Fibroblast of villous mesenchyme (primary cell): ENCODE measurements at places on chromosomes 2 and 18. TPM values are rescaled to one million over a fixed set of nuclear protein-coding genes. Genes with fewer than 3 reads are reported as not detected.

- no peak for DNase-seq
These were observed 93.9 kb downstream of the ASXL2 start for GRCh38 chr2:25784404-25784803.

DNA sequence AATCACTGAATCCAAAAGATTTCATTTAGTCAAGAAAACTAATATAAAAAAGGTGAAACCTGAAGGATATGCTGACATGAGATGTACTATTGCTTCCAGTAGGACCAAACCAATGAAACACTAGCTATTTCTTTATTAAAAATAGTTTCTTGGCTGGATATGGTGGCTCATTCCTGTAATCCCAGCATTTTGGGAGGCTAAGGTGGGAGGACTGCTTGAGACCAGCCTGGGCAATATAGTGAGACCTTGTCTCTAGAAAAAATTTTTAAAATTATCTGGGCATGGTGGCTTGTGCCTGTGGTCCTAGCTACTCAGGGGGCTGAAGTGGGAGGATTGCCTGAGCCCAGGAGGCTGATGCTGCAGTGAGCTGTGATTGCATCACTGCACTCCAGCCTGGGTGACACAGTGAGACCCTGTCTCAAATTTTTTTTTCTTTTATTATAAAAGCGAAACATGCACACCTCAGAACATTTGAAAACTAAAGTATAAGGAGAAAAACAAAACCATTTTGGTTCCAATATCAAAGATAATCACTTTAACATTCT, 266.2 kb downstream of the TGIF1 start:
- DNase-seq, result no peak

- no peak for DNase-seq
These were observed 45.7 kb downstream of the ICOS start for GRCh38 chr2:203982276-203982675.

DNA sequence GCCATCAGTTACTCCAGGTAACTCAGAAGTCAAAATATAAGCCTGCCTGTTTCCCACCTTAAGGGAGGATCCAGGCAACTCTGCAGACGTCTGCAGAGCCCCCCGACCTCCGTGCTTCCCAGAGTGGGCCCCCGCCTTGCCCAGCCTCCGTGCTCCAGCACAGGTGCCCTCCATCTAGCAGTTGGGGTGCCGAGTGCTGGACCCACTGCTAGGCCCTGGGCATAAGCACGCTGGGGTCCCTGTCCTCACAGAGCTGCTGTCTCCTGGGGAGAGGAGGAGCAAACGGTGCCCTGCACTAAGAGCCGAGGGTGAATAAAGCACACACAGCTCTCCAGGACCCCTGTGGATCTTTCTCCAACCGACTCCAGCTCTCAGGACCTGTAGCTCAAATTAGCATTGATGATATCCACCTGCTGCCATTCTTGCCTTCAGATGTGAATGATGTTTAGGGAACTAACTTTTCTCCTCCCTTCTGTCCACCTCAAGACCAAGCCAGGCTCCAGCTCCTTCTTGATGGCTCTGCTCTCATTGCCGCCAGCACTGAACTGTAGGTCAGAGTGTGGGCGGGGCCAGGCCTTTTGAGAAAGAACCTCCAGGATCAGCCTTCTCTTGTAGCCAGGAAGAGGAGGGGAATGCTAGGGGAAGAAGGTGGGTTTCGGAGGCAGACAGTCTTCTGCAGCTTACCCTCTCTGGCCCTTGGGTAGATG, 121.2 kb downstream of the SMAD7 start:
- no peak for DNase-seq

SP3 gene
- 87.0 and 129 TPM in 2 replicates for total RNA-seq

CABLES1 gene
- total RNA-seq, result 0.43 and 1.3 TPM in 2 replicates

- no peak for DNase-seq
These were observed 11.4 kb downstream of the CCDC88A start for GRCh38 chr2:55408098-55408882.

DNA sequence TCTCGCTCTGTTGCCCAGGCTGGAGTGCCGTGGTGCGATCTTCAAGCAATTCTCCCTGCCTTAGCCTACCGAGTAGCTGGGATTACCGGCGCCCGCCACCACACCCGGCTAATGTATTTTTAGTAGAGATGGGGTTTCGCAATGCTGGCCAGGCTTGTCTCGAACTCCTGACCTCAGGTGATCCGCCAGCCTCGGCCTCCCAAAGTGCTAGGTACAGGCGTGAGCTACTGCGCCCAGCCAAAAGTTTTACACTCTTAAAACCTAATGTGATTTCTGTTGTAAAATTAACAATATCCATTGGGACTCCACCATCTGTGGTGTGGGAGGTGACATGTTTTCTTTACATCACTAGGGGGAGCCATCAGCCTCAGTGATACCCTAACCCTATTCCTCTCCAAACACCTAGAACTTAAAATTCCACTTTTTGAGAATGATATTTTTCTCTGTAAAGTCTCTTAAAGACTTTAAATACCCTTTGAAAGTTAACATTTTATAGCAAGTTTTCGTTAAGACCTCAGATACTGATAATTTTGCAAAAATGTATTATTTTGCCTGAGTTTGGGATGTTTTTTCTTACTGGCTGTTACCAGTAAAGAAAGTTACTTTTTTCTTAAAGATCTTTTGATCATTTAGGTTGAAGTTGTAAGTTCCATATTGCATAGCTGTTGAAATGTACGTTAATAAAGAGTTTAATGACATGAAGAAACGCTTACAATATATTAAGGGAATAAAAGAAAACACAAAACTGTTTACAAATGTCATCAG, 11.6 kb upstream of the EIF2AK2 start:
- peak; percentile 62 for DNase-seq

AAK1 gene
- 61.5 and 68.2 TPM in 2 replicates for total RNA-seq

- DNase-seq, result peak; percentile 30
These were observed 40.1 kb upstream of the TAF1B start for GRCh38 chr2:9803023-9803805.

GRCh38 chr2:235106874-235107639, 155.2 kb downstream of the SH3BP4 start:
- DNase-seq, result peak; percentile 81

RAX gene
- total RNA-seq, result not detected in 2 replicates

FOSL2 gene
- 42.5 and 81.6 TPM in 2 replicates for total RNA-seq

- no peak for DNase-seq
These were observed 100.2 kb downstream of the ZBTB7C start for GRCh38 chr18:48308755-48309575.

DNA sequence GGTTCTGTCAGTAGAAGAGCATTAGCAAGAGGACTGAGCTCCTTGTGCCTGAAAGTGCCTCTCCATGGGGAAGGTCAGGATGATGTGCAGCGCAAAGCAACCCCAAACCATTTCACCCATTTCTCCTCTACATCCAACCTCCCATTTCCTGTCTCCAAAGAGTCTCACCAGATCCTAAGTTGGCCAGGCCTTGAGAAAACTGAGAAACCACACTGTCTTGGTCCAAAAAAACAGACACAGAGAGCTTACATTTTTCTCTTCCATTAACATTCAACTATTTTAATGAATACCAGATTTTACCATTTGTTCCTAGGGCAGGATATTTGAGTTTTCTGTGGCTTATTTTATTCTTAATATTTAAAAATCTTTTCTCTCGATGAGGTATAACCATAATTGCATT, 195.0 kb downstream of the EPHA4 start:
- DNase-seq, result no peak

ALPG gene
- total RNA-seq, result not detected in 2 replicates

GRCh38 chr2:127615511-127616166, 30.3 kb upstream of the GPR17 start:
- DNase-seq, result no peak

- no peak for DNase-seq
These were observed 402.7 kb downstream of the LRP1B start for GRCh38 chr2:141728142-141728541.

DNA sequence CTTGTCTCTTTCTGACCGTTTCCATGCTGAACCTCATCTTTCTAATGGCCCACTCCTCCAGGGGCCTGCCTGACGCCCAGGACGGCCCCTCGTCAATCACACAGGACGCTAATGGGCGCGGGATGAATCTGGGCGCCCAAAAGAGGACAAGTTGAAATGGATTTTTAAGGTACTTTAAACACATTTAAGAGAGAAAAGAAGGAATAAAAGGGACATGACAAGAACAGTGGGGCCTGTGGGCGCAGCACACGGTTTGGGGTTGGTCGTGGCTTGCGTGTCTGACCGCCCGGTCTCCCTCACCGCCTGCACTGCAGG, 607 bp upstream of the UBE2F start:
- DNase-seq, result no peak

DNA sequence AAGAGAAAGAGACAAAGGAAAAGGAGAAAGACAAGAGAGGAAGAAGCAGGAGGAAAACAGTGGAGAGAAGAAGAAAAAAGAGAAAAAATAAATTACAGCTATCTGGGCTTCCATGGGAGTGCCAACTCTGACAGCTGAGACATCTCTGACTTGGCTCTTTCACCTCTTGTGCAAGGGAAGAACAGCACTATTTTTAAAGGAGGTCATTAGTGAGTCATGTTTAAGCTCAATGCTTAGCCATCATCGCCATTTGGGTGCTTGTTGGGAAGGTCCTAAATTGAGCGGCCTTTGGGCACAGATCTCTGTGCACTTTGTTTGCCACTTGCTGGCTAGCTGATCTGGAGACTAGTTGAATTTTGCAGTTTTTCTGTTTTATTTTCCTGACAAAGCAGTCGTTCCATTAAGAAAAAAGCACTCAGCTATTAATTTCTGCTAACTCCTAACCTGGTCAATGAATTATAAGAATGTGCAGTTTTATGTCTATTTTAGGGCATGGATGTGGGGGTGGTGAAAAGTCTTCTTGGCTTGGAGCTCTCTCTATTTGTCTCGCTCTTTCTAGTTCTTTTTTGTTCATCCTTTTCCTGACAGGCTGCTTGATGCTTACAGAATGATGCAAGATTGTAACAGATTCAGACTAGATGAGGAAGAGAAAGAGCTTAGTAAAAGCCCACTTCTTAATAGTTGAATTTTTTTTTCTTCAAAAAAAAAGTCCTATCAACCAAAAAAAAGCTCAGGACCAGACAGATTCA, 231.5 kb downstream of the SLC8A1 start:
- DNase-seq, result peak; percentile 49

GRCh38 chr2:241254904-241255351, 60.5 kb downstream of the HDLBP start:
- no peak for DNase-seq

DNA sequence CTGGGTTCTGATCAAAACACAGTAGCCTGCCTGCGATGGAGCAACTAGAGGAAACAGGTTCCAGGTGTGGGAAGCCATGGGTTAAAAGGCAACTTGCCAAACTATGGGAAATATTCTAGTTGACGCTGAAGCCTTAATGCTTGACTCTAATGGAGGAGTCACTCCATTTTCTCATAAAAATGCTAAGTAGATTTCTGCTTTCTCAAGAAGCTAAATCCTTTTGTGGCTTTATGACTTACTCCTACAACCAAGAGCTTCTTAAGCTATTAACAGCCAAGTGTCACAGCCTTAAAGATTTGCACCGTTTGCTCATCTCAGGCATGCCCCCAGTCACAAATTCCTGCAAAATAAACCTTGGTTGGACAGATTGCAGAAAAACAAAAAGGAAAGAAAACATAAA, 25.2 kb downstream of the ANKRD44 start:
- no peak for DNase-seq

GRCh38 chr2:214575030-214575429, 164.2 kb downstream of the VWC2L start:
- no peak for DNase-seq

DNA sequence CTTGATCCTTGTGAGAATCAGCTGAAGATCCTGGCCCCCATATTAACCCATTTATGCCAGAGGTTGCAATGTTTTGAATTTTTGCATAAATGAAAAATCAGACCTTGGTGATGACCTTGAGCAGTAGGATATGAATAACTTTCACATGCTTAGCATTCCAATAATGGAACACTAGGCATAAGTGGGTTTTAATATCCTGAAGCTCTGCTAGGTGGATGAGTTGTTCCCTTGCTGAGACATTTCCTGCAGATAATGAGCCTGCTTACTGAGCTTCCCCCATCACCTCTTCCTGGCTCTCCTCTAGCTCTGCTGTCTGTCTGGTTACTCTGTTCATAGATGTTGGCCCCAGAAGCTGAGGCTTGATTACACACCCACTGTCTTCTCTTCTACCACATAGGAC, 25.5 kb upstream of the SEC11C start:
- DNase-seq, result no peak

- peak; percentile 98 for DNase-seq
These were observed 67.9 kb downstream of the RHOB start for GRCh38 chr2:20514596-20515269.

GRCh38 chr2:84238907-84239306, 220.2 kb downstream of the SUCLG1 start:
- no peak for DNase-seq

DNA sequence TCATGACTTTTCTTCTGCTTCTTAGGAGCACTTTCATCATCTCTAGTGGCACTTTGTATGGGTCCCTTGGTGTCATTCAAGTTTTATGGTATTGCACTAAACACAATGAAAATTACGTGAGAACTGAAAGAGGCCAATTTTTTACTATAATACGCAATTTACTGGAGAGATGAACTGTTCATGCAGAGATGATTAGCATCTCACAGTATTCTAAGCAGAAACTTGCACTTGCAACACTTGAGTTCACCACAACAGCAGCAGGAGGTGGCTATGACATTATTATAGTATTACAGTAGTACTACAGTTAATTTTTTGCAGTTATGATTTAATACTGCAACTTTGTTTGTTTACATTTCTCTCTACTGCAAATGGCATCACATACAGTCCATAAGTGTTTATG, 793.1 kb upstream of the CRIM1 start:
- DNase-seq, result no peak

GKN2 gene
- total RNA-seq, result not detected in 2 replicates

GRCh38 chr18:48263914-48264902, 145.0 kb downstream of the ZBTB7C start:
- DNase-seq, result no peak

CYS1 gene
- 1.6 and 2.2 TPM in 2 replicates for total RNA-seq

DNA sequence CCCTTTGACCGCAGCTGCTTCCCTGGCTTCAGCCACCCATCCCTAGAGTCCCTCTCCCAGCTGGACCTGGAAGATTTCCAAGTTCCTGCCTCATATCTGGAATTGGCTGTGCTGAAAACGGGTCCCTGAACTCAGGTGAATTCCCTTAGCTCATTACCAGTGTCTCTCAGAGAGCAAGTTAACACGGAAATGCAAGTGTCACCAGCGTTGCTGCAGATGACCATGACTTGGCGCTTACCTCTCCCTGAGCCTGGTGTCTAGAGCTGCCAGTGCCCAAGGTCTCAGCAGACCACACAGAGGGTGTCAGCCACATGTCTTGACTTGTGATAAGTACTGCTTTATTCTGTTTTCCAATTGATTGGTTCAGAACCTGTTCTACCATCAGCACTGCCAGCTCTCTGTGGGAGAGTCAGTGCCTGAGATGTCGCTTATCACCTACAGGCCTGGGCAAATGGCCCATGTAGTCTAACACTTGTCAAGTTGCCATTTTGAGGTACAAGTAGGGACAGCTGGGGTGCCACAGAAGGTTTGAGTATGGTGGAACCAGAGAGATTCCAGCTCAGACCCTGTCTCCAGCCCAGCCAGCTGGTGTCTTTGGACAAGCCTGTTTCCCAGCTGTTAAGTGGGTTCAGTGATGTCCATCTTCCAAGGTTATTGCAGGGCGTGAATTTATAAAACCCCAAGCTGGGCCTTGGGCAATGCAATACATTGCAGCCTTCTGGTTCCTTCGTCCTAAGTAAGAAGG, 48.7 kb downstream of the LYPD1 start:
- no peak for DNase-seq
